HepG2 (cell line): ENCODE measurements at places on chromosomes 6 and 20. TPM values are rescaled to one million over a fixed set of nuclear protein-coding genes. Genes with fewer than 3 reads are reported as not detected.

Gene SRMS
- total RNA-seq: not detected in 2 replicates

- H3K4me1 ChIP-seq: peaks cover 59% of the 10 kb centered on the region
- H3K27ac ChIP-seq: no peak overlapping the region
- H3K27me3 ChIP-seq: peaks cover under 1% of the 10 kb centered on the region; the same call in 2 of the 3 replicates
- no peak overlapping the region for H3K4me3 ChIP-seq
These were observed 3.2 kb downstream of the OSBPL2 start for GRCh38 chr20:62241506-62241905.

Gene SAYSD1
- total RNA-seq: 16.0 and 18.7 TPM in 2 replicates

Gene OR12D3
- total RNA-seq: not detected in 2 replicates

Gene LGSN
- total RNA-seq: 0.13 and 0.53 TPM in 2 replicates

Gene MYH7B
- 0.18 and 0.20 TPM in 2 replicates for total RNA-seq

GRCh38 chr6:4322846-4323309 is 187.5 kb upstream of the ECI2 start:
- no peaks in the 10 kb centered on the region for H3K27me3 ChIP-seq
- H3K4me3 ChIP-seq: no peak overlapping the region
- H3K36me3 ChIP-seq: no peaks in the 10 kb centered on the region
- no peaks in the 10 kb centered on the region for H3K4me1 ChIP-seq

Gene WFDC10B
- not detected in 2 replicates for total RNA-seq

GRCh38 chr6:141252828-141253608 is 879.7 kb upstream of the GJE1 start:
- H3K27ac ChIP-seq: no peak overlapping the region
- no peak for DNase-seq
- H3K27me3 ChIP-seq: no peaks in the 10 kb centered on the region
- no peaks in the 10 kb centered on the region for H3K36me3 ChIP-seq
- no peaks in the 10 kb centered on the region for H3K4me1 ChIP-seq

Gene SLC22A7
- 8.6 and 22.6 TPM in 2 replicates for total RNA-seq

Gene TRAPPC3L
- total RNA-seq: not detected in 2 replicates

GRCh38 chr20:1127840-1128239 is 9.4 kb downstream of the PSMF1 start:
- H3K27me3 ChIP-seq: no peaks in the 10 kb centered on the region
- H3K27ac ChIP-seq: no peak overlapping the region
- peaks cover 49% of the 10 kb centered on the region for H3K36me3 ChIP-seq

- H3K27ac ChIP-seq: no peak overlapping the region
- peaks cover under 1% of the 10 kb centered on the region for H3K4me1 ChIP-seq
- no peaks in the 10 kb centered on the region; the same call in 1 of the 2 replicates for H3K27me3 ChIP-seq
- no peaks in the 10 kb centered on the region for H3K36me3 ChIP-seq
These were observed 9.2 kb upstream of the DSP start for GRCh38 chr6:7532232-7532631.

- H3K27me3 ChIP-seq: no peaks in the 10 kb centered on the region
- no peak overlapping the region for H3K4me3 ChIP-seq
- H3K27ac ChIP-seq: no peak overlapping the region
These were observed 35.6 kb downstream of the ADGRF4 start for GRCh38 chr6:47733879-47734558.

Gene ZCCHC3
- 56.2 and 63.0 TPM in 2 replicates for total RNA-seq

DNA sequence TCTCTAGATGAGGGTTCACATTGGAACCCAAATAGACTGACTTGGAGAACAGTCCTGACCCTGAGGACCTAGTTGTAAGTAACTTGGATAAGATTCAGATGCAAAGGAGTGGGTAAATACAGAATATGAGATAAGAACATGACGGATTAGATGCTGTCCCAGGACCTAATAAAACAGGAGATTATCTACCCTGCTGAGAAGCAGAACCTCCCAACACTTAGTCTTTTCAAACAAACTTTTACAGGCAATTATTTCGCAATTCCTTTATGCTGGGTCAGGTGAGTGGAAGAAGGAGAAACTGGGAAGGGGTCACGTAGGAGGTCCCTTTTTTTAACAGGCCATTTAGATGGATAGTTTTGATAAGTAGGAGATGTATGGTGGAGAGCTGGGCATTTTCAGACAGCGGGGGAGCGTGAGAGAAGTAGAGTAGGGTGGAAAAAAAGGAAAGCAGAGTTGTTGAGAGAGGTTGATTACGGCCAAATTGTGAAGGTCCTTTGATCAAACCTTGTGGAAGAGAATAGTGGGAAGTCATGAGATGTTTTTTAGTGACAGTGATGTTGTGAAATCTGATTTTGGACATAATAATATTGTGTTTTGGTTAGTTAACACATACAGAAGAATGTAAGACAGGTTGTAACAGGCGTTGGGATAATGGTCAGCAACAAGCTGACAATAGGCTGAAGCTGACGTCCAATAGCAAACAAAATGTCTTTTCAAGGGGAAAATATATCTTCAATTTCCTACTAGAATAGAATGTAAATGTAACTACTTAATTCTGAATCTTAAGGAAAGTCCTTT is 32.8 kb downstream of the FAM83B start:
- DNase-seq: no peak
- H3K36me3 ChIP-seq: no peaks in the 10 kb centered on the region
- no peak overlapping the region for H3K4me3 ChIP-seq
- H3K4me1 ChIP-seq: no peaks in the 10 kb centered on the region
- no peak overlapping the region for H3K27ac ChIP-seq

- H3K4me1 ChIP-seq: no peaks in the 10 kb centered on the region
- no peak overlapping the region for H3K4me3 ChIP-seq
- no peaks in the 10 kb centered on the region for H3K27me3 ChIP-seq
These were observed 74.8 kb upstream of the JARID2 start for GRCh38 chr6:15171026-15171425.

Gene KCNQ5
- not detected in 2 replicates for total RNA-seq

DNA sequence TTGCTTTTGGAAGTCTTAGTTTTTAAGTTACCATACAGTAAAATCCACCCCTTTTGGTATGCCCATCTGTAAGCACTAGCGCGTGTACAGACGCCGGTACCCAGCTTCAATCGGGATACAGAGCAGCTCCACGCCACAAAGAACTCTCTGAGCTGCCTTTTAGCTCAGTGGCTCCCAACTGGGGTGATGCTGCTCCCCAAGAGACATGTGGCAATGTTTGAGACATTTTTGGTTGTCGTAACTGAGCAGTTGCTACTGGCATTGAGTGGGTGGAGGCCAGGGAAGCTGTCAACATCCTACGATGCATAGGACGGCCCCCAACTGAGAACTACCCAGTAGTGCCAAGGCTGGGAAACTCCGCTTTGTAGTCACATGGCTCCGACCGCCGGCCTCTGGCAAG is 73.3 kb downstream of the BMP7 start:
- no peaks in the 10 kb centered on the region for H3K36me3 ChIP-seq
- H3K4me3 ChIP-seq: no peak overlapping the region
- no peak for DNase-seq
- H3K4me1 ChIP-seq: no peaks in the 10 kb centered on the region
- no peak overlapping the region for H3K27ac ChIP-seq
- H3K27me3 ChIP-seq: peaks cover 33% of the 10 kb centered on the region

- H3K4me3 ChIP-seq: no peak overlapping the region
- H3K27me3 ChIP-seq: peaks cover 7% of the 10 kb centered on the region; the same call in 1 of the 2 replicates
- H3K27ac ChIP-seq: no peak overlapping the region
- no peaks in the 10 kb centered on the region for H3K4me1 ChIP-seq
These were observed 1.6 kb downstream of the REM1 start for GRCh38 chr20:31476643-31477215.
